ENCODE measurements at places on chromosomes 2 and 18. TPM values are rescaled to one million over a fixed set of nuclear protein-coding genes. Genes with fewer than 3 reads are reported as not detected.

DNA sequence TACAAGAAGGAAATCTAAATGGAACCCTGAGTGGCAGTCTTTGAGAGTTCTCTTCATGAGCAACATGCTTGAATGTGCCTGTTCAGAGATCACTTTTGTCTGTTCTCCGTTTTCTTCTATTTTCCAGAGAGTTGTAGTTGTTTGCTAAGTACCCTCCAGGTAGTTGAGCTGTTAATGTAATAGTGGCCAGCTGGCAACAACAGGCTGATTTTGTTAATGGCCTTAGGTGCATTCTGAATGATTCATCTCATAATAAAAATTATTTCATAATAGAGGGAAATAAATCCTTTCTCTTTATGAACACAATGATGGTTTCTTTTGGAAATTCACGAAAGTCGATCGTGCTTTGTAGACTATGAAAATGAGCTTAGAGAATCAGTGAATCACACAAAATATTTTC, 136.8 kb downstream of the LRP1B start:
- no peak for DNase-seq

DNA sequence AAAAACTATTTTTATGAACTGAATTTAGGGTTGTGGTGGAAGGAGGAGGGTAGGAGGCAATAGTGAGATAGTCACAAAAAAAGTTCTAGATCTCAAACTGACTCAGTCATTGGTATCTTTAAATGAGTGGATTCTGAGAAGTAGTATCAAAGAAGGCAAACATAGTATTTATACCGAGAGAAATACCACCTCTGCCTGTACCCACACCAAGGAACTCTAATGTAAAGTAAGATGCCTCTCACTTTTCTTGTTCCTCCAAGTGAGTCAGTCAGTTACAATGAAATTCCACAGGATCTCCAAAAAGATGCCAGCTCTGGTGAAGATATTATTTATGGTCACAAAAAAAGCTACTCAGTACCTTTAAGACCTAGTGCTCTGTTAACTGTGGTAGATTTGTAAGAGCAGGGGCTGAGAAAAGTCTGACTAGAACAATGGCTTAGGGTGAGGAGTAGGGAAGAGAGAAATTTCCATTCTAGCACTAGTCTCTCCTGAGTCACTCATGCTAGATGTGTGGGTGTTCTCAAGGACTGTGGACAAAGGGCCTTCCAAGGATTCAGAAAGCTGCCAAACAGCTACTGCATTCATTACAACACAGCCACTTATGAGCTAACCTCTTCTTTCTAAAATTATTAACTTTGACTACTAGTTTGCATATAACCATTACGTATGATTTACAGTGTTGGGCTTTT, 36.3 kb downstream of the YWHAQ start:
- DNase-seq, result peak; percentile 76

- no peak for DNase-seq
Measured at GRCh38 chr2:86028766-86029381, 76.8 kb downstream of the POLR1A start.

DNA sequence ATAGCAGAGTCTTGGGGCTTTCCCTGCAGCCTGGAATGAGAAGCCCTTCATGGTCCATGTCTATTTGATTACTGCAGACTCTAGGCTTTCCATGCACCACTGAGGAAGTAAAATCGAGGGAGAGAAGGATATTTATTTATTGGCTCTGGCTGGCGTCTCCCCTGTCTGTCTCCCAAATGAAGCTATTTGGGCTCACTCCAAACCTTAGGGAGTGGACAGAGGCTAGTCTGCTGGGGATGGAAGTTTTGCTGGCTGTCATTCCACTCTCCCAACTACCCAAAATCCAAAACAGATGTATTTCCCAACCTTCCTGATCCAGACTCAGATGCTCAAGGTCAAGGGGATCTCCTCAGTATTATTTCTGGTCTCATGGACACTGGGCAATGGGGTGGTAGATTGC, 33.7 kb downstream of the TMEM17 start:
- DNase-seq, result peak; percentile 7

DNA sequence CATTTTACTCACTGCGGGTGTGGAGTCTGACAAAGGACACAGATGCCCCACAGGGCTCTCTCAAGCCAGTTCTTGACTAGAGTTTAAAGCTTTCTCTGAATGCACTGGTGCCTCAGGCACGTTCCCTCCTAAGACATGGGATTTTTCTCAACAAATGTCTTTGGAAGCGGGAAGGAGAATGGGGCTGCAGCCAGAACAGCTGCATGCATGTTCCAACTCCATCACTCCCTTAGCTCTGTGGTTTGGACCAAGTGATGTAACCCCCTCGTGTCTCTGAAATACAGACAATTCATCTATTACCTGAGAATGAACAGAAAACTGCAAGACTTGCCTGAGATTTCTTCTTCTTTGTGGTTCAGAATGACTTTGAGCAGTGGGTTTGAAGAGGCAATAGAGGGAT, 141.7 kb upstream of the SERPINE2 start:
- no peak for DNase-seq

DNA sequence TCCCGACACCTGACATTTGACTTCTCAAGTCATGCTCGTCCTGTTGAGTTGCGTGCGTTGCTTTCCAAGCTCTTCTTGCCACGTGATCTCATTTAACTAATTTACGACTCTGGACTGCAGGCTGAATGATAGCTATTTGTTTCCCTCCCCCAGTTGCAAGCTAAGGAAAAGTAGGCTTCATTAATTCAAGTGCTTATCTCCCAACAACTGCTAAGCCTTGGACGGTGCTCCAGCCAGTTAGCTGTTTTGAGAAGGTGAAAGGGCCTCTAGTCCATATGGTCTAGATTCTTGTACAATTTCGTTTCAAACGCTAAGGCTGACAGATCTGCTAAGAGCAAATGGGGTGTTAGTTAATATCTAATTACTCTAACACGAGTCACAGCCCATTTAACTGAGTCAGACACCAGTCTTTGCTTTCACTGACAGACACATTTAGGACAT, 21.1 kb downstream of the GPR45 start:
- DNase-seq, result peak; percentile 45

GRCh38 chr2:123500346-123500745, 524.7 kb upstream of the CNTNAP5 start:
- no peak for DNase-seq

GRCh38 chr2:142014536-142014935, 116.3 kb downstream of the LRP1B start:
- DNase-seq, result no peak

DNA sequence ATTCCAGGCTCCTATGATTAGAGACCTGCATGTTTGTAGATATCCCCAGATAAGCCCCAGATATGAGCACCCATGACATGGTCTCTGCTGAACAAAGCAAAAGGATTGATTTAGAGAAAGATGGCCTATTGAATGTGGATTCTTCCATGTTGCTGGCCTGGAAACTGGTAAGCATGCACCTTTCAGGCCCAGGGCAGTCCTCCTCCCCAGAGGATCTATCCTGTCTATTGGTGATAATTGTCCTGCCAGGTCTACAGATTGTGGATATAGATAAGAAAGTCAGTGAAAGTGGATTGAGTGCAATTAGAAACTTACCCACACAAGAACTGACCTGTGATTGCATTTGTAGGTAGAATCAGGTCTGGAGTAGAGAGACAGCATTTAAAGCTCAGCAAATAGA, 256.9 kb upstream of the SIX3 start:
- no peak for DNase-seq

LONRF2 gene
- total RNA-seq, result 1.3 TPM

CTAGE1 gene
- total RNA-seq, result 0.43 TPM

IL36G gene
- total RNA-seq, result not detected

DNAH7 gene
- total RNA-seq, result under 0.01 TPM

FEV gene
- not detected for total RNA-seq

Data from fibroblast of villous mesenchyme (primary cell).